ENCODE measurements at places on chromosomes 7 and 10. TPM values are rescaled to one million over a fixed set of nuclear protein-coding genes. Genes with fewer than 3 reads are reported as not detected.

- no peak for DNase-seq
These were observed 29.4 kb downstream of the WDFY4 start for GRCh38 chr10:48714088-48714487.

DNA sequence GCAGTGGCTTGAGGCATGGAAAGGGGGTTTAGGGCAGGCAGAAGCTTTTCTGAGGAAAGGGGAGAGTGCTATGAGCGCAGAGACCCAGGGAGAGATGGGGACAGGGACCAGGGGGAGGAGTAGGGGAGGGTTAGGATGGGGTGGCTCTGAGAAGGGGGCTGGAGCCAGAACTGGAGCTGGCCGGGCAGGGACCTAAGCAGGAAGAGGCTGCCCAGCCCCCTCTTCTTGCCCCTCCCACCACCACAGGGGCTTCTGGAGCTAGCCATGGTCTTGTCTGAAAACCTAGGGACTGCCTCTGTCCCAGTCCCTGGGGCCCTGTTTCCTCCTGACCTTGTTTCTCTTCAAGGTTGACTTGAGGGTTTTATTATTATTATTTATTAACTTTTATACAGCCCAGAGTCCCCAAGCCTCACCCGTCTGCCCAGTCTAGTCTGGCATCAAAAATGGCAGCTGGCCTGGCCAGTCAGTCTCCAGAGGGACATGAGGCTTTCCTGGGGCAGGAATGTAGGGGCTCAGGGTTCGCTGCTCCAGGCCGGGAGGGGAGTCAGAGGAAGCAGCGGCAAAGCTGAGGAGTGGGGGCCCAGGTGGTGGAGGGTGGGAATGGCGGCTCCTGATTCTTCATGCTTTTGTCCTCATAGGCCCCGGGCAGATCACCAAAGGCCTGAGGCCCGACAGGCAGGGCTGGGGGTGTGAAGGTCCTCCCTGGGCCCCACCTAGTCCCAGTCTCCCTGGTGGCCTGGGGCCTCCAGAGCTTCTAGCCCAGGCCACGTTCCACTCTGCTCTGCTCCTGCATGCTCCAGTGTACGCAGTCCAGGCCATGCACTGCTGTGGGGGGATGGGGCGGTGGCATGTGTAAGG, 5.7 kb downstream of the TRIM8 start:
- no peak for DNase-seq

GRCh38 chr7:122166740-122167139, 22.7 kb upstream of the AASS start:
- no peak for DNase-seq

- DNase-seq = no peak
These were observed 8.7 kb upstream of the PLXNA4 start for GRCh38 chr7:132584796-132585494.

DNA sequence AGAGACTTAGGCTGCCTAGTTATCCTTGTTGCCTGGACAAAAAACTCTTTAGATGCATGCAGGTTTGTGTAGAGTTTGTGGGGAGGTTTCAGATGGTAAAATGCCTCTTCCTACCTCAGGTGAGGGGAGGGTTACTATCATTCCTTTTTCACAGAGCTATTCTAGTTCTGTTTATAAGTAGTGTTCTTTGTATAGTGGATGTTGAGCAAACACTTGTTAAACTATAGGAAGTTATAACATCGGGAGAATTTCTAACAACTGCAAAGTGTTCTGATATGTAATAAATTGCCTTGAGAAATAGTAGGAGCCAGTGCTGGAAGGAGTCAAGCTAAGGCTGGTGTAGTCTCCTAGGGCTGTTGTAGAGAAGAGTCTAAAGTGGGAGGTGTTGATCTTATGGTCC, 6.7 kb upstream of the FAS start:
- DNase-seq = no peak

DNA sequence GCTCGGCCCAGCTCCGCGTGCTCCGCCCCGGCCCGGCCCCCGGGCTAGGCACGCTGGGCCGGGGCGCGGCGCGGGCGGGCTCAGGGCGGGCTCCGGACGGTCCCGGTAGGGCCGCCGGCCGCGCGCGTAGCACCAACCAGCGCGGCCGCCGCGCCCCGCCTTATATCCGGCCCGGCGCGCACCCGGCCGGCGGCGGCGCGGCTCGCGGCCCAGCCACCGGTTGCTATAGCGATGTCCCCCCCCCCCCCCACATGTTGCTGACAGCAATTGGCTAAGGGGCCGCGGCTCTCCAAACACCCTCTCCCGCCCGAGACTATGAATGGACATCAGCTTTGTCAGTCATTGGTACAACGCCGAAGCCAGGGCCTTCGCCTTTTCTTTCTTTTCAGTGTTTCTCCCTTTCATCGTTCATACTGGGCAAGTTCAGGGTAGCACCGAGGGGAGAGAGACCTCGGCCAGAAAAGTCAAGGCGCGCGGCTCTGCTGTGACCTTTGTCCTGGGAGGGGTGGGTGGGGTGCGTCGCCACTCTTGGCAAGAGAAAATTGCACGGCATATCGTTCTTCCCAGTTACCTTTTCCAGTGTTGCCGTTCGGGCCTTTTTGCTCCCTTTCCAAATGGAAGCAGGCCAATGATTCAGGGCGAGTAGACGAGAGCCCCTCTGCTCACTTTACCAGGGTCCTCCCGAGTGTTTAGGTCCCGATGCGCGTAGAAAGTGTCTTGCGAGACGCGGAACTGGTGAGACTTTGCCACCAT, 354.2 kb downstream of the DNAJB6 start:
- DNase-seq = no peak

GRCh38 chr7:22238354-22239311, 118.3 kb downstream of the RAPGEF5 start:
- DNase-seq = no peak

- DNase-seq = no peak
These were observed 171.1 kb upstream of the FZD8 start for GRCh38 chr10:35813219-35813618.

Gene OPALIN
- 0.88 TPM for total RNA-seq

Gene CHN2
- 30.5 TPM for total RNA-seq

Gene AUTS2
- 86.5 TPM for total RNA-seq

Gene AKR1E2
- total RNA-seq = 10.4 TPM

All from spinal cord (tissue), 10 donors.